ENCODE measurements at places on chromosomes 1 and 21.

- no peak for DNase-seq
Measured at GRCh38 chr1:211229365-211229759, 29.8 kb upstream of the RCOR3 start.

DNA sequence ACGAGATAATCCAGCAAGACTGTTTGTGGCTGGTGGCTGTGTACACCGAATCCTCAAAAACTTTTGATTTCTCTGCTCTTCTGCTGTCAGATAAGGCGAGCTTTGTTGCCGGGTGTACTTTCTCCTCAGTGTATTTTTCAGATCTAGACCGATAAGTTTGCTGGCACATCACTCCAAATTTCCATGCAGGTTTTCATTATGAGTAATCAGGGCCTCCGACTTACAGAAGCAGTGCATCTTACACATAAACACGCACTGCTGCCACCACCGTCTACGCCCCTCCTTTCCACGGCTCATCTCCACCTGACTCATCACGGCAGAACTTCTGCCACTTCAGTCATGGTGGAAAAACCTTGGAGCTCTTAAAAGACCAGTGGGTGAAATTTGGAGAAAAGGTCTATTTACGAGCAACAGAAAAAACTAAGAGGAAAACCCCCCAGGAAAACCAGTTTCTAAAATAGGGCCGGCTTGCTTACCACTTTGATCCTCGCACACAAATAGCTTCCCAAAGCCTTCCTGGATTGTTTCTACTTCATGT is 7.7 kb downstream of the ZBTB21 start:
- DNase-seq, result no peak

DNA sequence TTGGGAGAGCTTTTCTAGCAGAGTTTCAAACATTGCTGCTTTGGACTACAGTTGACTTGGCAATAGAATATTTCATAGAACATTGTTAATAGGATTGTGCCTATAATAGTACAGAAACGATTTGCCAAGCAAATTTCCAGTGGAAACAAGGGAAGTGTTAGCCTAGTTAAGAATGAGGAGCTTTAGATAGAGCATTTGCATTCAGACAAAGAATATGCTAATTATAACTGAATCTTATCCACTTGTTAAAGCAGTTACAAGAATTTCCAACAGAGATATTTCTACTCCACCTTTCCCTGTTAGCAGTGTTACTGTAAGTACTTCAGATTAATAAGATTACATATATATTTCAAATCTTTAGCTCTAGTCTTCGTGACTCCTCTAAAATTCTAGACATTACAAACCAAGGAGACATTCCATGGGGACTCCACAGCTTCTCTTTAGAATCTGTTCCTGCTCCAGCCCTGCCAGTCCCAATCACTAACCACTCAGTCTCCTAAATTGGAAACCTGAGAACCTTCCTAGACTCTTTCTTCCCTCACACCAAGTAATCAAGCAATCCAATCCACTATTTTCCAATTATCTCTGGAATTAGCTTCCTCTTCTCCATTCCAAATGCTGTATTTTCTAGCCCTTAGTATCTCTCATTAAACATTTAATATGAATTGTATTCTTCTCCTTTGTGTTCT is 141.8 kb upstream of the PBX1 start:
- no peak for DNase-seq

DNA sequence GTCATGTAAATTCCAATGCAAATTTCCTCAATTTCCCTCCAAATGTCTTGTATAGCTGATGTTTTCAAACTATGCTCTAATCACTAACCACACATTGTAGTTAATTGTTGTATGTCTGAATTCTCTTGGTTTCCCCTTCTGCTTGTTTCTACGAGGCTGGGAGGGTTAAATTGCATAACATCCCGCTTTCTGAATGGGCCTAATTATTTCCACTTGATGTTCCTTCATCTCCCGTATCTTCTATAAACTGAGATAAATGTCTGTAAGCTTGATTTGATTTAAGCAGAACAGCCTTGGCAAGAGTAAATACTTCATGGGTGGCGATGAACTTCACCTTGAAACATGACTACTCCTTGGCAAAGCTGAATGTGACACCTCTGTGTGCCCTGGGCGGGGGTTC is 72.2 kb downstream of the SERINC2 start:
- DNase-seq, result no peak

DNA sequence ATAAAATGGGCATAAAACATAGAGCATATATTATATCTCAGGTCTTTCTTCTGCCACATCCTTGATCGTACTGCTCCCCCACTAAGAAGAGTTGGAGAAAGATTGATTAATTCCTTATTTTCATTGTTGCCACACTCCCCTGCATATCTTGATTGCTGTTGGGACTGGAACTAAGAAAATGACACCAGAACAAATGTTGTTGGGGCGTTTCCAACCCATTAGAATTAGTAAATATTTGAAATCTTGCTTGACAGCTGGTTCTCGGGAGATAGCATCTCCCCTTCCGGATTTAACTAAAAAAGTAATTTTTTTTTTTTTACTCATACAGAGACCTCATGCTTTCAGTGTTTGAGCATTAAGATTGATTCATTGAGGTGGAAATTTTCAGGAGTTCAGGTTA is 493.0 kb upstream of the PLXNA2 start:
- DNase-seq, result no peak

GRCh38 chr1:171623651-171624331 is 1.7 kb downstream of the MYOCOS start:
- DNase-seq, result no peak

GRCh38 chr1:178646821-178647220 is 78.2 kb upstream of the RALGPS2 start:
- no peak for DNase-seq

GRCh38 chr1:81549588-81550127 is 251.1 kb upstream of the ADGRL2 start:
- no peak for DNase-seq

GRCh38 chr1:110673197-110673701 is 1.5 kb downstream of the KCNA3 start:
- DNase-seq, result no peak

GRCh38 chr1:202283379-202283844 is 58.3 kb downstream of the UBE2T start:
- DNase-seq, result no peak

DNA sequence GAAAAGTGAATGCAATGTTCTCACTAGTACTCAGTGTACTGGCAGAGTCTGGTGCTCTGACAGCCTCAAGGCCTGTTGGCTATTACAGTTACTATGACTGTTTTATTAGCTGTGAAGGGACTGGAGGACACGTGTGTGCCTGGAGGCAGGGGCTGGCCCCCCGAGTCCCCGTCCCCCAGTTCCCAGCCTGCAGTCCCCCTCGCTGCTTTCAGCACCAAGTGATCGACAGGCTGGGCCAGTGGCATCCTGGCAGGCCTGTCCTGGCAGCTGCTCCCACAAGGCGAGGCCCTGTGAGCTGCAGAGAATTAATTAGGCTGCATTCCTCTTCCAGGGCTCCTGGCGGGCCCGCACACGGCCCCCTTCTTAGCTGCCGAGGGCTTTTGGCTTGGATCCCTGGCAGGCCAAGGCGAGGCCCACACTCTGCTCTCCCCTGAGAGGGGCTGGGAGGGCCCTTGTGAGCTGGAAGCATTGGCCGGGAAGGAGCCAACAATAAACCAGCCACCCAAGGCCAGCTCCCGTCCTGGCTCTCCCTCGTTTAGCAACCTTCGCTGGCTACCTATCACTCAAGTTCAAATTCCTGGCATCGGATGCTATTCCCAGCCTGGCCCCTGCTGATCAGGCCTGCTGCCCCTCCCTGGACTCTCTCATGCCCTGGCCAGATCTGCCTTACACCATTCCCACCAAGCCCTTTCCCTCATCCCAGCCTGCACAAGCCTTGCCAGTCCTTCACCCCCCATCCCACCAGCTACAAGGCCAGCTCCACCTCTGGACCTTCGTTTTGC is 9.8 kb downstream of the EDN2 start:
- DNase-seq, result no peak

GRCh38 chr1:165793951-165794350 is 25.3 kb upstream of the TMCO1 start:
- DNase-seq, result no peak

- no peak for DNase-seq
Measured at GRCh38 chr1:42319871-42320484, 15.1 kb downstream of the FOXJ3 start.

DNA sequence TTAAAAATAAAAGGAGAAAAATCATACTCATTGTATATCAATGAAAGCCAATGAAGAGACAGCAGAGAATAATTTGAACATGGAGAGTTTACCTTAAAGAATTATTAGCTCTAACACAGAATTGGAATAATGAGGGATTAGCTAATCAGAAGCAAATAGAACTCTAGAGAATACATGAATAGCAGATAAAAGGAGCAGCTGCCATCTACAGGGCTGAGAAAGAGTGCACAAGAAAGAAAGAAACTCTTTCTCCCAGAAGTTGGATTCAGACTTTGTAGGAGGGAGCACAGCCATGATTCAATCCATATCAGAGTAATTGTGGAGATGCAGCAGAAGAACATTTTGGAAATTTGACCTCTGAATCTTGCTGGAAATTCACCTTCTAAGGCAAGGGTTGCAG is 1171.2 kb downstream of the PLA2G4A start:
- no peak for DNase-seq

GRCh38 chr1:36126005-36126716 is 1.1 kb upstream of the COL8A2 start:
- no peak for DNase-seq

DNA sequence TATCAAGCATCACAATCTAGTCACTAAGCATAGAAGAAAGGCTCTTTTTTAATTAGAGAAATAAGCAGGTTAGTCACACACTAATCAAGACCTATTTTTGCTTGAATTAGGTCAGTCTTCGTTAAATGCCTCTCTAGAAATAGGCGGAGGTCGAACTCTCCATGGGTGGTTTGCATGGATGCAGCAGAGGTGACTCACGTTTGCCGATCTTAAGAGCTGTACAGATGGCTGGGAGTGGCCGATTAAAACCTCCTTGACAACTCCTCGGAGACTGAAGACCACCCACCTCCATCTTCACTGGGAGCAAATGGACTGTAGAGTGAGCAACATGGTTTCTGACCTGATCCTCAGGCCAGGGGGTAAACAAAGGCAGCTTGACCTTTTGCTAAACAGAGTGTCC is 249.3 kb downstream of the ZNF648 start:
- no peak for DNase-seq

GRCh38 chr1:184892116-184892515 is 82.2 kb downstream of the NIBAN1 start:
- DNase-seq, result no peak

DNA sequence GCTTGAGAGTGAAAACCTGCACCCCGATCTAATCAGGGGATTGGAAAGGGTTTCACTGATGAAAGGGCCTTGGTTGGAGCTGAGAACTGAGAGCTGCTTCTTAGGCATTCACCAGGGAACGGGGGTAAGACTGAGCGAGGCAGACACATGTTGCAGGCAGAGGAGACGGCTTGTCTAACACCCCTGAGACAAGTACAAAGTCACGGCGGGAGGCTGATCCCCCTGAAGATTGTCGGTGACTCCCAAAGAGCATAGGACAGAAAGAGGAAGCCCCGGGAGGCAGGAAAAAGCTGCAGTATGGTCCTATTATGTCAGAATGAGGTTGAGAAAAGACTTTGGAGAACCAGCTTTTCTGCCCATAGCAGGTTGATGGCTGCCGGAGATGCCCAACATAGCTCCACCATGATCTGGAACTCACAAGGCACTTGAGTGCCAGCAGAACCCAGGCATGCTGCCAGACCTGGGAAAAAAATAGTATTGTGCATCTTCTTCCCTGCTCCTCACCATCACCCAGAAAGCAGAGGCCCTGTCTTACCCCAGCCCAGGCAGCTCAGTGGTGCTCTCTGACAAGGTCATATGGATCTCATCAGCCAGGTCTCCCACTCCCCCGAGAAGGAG is 463.9 kb upstream of the PROX1 start:
- DNase-seq, result no peak

DNA sequence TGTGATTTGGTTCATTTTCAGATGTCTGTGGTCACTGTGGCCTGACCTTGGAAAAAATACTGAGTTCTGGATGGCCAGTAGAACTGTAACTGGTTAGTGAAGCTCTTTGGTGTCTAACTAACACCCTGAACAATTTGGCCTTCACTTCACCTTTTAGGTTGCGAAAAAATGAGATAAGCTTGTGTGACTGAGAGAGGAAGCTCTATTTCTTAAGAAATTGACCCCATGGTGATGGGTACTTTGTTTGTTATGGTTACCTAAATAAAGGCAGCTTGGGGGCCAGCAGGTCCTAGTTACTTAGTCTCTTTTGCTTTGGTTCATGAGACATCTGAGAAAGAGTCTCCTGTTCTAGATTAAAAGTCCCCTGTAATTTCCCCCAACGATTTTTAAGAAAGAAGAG is 181.6 kb downstream of the ZNF326 start:
- DNase-seq, result no peak

DNA sequence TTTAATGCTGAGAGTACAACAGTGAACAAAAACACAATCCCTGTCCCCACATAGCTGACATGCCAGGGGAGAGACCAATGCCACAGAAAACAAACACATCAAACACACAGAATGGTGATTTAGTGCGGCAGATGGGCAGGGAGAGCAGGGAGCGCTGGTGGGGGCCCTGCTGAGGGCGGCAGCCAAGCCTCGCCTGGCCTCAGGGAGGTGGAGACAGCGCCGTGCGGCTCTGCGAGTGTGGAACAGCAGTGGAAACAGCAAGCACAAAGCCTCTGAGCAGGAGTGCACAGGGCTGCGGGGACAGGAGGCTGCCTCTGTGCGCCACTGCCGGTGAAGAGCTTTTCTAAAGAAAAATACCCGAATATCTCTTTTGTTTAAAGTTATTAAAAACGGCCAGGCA is 17.0 kb downstream of the MCM3AP start:
- DNase-seq, result no peak

DNA sequence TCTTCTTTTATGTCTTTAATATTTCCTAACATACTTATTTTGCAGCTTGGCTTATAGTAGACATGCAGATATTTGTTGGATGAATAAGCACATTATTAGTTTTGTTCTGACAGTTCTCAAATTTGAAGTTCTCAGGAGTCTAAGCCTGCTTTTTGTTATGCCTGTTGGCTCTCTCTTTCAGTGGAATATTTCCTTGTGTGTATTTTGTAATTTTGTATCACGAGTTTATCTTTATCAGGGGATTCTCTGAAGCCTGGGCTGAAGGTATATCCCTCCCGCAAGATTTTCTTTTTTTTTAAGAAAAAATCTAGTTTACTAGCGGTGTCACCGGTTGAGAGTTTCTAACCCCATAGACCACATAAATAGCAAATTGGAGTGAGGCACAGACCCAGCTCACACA is 105.9 kb downstream of the RGL1 start:
- no peak for DNase-seq

GRCh38 chr1:32014948-32015273 is 1.2 kb downstream of the KHDRBS1 start:
- DNase-seq, result peak; percentile 19

- DNase-seq, result no peak
Measured at GRCh38 chr1:227191607-227192006, 126.7 kb downstream of the CDC42BPA start.

- no peak for DNase-seq
Measured at GRCh38 chr1:151898519-151898991, 10.8 kb downstream of the THEM4 start.

- DNase-seq, result no peak
Measured at GRCh38 chr1:63880958-63881576, 107.2 kb downstream of the ROR1 start.

DNA sequence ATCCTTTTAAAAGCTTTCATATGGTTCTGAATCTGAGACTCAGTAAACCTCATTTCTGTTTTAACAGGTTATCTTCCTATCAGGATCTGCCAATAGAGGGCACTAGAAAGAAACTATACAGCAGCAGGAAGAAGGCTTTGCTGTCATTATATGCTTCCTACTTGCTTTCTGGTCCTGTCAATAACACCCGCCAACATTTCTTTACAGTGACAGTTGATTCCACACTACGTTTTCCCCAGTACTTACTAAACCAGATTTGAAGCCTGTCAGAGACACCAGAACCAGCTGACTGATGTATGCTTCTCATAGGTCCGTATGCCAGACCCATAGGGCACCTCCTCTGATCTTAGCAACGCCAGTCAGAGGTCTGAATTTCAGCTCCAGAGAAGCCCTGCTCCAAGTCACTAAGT is 341.0 kb upstream of the NEGR1 start:
- DNase-seq, result peak; percentile 3

Measured in frontal cortex (tissue), 4 donors.